ENCODE measurements at places on chromosomes 13 and 19.
A peak's percentile ranks its signal among the peaks of the same experiment; 100 is the strongest.

DNA sequence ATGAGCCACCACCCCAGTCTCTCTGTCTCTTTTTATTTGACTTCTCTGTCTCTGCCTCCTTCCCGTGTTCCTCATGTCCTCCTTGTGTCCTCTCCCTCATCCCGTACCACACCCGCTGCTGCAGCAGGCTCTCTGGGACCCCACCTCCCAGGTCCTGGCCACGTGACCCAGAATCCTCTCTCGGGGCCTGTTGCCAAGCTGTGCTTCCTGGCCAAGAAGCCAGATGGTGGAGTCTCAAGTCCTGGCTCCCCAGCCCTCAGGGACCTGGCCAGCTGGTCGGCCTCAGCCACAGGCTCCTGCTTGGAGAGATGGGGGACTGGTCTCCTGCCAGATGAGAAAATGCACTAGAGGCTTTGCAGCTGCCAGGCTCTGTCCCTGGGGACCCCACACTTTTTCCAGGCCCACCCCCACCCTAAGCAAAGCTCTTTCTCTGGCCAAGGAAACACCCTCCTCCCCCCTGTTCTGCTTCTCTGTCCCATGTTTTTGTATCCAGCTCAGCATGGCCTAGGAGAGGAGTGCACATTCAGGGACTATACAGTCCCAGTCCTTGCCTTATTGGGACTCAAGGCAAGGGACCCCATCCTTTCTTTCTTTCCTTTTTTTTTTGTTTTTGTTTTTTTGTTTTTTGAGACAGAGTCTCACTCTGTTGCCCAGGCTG lies 34.3 kb upstream of the SHKBP1 start:
- DNase-seq, result no peak

- peak; percentile 87 for DNase-seq
These were observed 13.7 kb upstream of the SCEL start for GRCh38 chr13:77521595-77522367.

GRCh38 chr19:5870986-5871394 lies 650 bp upstream of the FUT5 start:
- no peak for DNase-seq

GRCh38 chr13:110576070-110576394 lies 14.5 kb upstream of the RAB20 start:
- no peak for DNase-seq

DNA sequence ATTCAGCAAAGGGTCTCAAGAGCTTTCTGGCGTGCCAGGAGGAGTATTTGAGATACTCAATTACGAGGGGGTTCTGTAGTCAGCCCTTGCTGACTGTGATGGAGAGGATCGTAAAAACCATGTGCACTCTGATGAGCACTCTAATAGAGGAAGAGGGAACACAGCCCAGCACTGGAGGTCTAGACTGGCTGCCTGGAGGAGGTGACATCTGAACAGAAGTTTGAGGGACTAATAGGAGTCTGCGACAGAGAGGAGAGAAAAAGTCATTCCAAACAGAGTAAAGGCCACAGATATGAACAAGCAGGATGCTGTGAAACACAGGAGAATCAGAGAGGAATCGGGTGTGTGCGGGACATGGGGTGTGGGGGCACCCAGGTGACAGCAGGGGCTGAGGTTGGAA lies 79.4 kb downstream of the DPF1 start:
- no peak for DNase-seq

DNA sequence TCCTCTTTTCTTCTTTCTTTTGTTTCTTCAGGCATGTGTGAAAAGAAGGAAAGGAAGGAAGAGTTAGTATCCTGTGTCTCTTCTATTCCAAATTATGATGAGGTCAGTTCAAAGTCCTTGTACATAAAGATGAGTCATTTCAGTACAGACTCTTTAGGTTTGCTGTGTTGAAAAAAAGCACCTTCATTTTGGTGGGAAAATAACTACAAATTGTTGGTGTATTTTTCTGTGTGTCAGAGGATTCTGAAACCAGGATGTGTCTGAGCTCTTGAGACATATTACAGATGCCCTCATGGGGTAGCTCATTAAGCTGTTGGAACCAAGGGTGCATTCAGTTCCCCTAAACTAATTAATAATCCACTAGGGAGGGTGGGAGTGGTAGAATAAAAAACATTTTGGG lies 5.8 kb upstream of the HSPH1 start:
- DNase-seq, result no peak

GRCh38 chr19:14768001-14768400 lies 10.4 kb downstream of the ADGRE2 start:
- no peak for DNase-seq

DNA sequence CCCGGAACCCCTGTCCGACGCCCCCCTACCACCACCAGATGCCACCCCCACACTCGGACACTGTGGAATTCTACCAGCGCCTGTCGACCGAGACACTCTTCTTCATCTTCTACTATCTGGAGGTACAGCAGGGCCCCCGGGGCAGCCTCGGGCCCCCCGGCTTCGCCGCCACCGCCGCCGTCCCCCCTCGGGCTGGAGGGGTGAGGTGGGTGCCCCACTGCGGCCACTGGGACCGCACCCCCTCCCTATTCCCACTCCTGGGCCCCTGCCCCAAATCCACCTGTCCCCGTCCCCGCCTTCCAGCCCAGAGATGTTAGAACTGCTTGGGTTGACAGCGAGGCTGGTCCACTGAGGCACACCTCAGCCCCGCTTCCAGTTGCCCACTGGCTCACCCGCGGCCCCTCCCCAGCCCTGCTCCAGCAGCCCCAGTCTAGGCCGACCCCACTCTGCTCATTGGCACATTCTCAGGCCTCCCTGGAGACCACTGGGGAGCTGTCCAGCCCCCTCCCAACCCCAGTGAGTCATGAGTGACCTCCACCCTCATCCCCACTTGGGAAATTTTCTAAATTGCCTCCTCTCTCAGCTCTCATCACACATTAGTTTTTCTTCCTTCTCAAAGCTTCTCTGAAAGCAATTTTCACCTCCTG lies 6.5 kb downstream of the LENG1 start:
- DNase-seq, result no peak

DNA sequence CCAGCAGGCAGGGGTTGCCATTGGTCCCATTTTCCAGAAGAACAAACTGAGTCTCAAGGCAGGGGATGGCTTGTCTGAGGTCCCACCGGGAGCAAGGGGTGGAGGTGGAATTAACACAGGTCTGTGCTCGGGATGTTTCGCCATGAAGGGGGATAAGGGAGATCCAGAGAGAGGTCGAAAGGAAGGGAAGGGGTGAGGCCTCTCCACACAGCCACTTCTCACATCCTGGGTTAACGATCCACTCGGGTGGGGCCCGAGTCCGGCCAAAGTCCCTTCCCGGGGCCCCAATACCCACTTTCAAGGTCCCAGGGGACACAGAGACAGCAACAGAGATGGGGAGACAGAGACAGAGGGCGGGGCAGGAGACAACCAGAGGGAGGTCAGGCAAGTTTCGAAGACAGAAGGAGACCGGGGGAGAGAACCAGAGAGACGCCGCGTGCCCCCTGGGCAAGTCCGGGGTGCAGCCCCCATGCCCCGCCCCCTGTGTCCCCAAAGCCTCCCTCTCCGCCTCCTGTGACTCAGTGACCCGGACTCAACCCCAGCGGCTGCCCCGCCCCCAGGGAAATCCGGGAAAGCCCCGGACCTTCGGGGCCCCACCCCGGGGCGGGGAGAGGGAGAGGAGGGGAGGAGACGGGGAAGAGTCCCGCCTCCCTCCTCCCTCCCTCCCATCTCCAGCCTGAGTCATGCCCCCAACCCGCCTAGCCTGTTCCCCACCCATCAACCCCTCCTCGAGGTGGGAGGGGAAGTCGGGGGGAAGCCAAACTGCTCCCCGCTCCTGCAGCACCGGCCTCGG lies 1.4 kb upstream of the BCL3 start:
- peak; percentile 98 for DNase-seq

- peak; percentile 79 for DNase-seq
These were observed 9.1 kb upstream of the LILRB5 start for GRCh38 chr19:54266133-54266532.

DNA sequence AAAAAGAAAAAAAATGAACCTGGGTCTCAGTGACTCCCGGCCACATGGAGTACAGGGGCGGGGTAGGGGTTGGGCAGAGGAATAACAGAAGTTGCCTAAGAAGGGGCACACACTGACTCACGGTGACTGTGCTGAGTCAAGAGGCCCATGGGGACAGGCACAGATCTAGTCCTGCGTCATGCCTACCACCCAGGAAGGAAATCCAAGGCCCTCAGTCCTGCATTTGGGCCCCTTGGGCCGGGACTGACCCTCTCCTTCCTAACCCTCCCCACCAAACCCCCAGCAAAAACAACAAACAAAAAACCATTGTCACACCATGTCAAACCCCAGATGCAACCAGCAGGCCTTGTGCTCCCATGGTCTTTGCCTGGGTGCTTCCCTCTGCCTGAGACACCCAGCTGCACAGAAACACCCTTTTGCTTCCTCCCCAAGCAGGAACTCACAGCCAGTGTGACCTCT lies 9.6 kb upstream of the NOTCH3 start:
- DNase-seq, result peak; percentile 91

- DNase-seq, result no peak
These were observed 112.5 kb downstream of the LACC1 start for GRCh38 chr13:43992211-43992610.

DNA sequence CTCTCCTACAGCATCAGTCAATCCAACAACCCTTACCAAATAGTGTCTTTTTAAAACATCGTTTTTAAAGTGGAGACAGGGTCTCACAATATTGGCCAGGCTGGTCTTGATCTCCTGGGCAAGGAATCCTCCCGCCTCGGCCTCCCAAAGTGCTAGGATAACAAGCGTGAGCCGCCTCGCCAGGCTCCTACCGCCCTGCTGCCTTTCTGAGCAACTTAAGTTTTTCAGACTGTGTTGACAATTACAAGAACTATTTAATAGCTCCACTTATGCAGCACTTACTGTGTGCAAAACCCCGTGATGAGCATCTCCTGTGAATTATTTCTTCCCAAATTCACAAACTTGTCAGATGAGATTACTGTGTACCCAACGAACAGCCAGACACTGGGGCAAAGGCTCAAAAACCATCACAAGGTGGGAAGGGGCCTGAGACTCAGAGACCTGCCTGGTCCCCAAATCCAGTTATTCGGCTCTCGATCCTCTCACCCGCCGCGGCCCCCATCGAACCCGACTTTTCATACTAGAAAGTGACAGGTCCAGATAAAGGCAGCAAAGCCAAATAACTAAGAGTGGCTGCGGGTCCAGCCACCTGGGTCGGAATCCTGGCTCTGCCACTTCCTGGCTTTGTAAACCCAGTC lies 581 bp downstream of the RPL18 start:
- DNase-seq, result no peak

DNA sequence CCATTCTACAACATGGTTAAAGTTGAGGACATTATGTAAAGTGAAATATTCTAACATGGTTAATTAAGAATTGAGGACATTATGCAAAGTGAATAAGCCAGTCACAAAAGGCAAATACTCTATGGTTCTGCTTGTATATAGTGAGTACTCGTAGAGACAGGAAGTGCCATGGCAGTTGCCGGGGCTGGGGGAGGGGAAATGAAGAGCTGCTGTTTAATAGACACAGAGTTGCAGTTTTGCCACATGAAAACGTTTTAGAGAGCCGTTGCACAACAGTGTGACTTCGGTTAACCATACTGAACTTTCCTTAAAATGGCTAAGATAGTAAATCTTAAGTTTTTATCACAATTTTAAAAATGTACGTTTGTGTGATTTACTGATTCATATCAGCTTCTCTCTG lies 176.9 kb downstream of the SHISA2 start:
- no peak for DNase-seq

DNA sequence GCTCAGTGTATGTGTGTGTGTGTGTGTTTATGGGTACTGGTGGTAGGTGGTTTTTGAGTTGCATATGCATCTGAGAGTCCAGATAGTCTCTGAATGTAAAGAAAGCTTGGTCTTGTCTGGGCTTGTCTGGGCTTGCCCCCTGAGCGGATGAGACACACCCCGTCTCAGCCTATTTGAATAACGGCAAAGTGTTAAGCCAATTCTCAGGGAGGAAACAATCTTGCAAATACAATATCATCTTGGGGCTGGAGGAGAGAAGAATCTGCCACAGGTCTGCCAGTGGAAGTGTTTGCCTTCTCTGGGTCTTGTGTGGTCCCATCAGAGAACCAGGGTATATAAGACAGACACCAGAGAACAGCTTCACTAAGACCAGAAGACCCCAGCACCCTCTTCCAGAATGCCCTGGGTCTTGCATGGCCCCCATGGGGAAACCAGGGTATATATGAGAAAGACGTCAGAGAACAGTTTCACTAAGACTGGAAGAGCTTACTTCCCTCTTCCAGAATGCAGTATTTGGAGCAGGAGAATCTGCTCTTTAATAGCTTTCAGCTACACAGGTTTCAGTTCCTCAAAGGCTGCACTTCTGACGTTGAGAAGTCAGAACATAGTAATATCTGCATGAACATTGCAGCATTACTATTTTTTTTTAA lies 13.3 kb downstream of the CD70 start:
- peak; percentile 66 for DNase-seq

DNA sequence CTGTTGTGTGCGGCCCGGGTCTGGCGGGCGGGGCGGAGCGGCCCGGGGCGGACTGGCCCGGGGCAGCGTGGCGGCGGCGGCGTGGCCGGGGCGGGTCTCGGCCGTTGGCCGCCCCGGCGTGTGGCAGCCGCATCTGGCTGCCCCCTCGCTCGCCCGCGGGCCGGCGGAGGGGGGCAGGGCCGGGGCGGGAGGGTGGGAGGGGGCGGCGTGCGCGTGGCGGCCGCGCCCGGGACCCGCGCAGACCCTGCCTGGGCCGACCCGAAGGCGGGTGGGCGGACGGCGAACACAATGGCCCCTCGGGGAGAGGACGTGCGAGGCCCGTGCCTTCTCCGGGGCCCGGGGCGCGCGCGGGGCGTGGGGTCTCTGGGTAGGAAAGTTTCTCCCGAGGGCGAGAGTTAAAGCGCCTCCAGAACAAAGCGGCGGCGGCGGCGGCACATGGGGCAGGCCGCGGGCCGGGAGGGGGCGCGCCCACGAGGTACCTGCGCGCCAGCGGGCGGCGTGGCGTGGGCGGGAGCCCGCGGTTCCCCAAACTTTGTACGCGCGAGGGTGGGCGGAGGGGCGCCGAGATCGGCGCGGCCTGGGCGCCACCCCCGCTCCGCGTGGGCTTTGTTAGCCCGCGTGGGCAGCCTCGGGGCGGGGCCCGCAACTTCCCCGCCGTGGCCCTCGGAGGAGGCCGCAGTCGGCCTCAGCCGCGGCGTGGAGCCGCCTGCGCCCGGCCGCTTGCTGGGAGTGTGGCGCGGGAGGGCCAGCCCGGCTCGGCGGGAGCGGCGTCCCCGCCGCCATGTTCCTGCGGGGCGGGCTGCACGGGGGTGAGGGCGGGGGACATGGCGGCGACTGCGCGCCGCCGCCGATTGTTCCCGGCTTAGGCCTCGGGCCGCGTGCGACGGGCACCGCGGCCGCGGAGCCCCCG lies 764 bp downstream of the MIR17HG start:
- DNase-seq, result peak; percentile 18

- DNase-seq, result no peak
These were observed 231.2 kb downstream of the NHLRC3 start for GRCh38 chr13:39269411-39269810.

DNA sequence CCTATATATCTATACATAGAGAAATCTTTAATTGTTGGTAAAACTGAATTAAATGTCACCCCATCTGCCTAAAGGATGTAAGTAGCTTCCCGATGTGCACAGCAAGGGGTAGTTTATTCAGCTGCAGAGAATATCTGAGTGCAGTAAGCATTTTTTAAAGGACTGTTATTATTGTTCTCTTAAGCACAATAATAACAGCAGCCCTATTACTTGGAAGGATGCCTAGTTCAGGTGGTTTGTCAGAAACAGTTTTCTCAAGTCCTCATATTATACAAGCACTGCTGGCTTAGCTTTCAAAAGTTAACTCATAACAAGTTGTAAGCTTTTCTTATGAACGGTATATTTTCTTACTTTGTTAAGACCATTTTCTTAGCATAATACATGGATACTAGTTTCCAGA lies 142.6 kb downstream of the CRYL1 start:
- no peak for DNase-seq

All from A549 (cell line).